ENCODE measurements at places on chromosomes 4 and X.

DNA sequence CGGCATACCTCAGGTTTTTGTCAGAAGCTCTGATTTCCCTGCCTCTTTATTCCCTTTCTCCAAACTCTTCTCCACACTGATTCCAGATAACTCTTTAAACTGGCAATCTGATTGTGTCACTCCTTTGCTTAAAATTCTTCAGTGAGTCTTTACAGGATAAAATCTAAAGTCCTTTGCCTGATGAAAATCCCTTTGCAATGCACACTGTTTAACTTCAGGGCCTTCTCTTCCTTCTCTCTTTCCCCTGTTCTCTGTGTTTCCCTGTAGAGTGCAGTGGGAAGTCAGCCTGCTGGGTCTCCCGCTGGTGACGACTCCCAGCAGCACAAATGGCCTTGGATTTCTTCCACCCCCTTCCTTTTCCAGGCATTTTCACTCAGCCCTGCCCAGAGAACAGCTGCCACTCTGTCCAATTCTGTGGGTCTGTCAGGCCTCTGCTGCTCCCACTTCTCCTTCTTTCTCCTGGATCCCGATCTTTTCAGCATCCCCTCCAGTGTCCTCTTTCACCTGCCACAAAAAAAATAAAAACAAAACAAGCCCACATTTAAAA lies 189.9 kb upstream of the NWD2 start:
- DNase-seq, result no peak

GRCh38 chr4:7705062-7705461 lies 234.6 kb downstream of the AFAP1 start:
- DNase-seq, result peak; percentile 21

GRCh38 chr4:38161208-38162113 lies 201.3 kb downstream of the PTTG2 start:
- peak; percentile 76 for DNase-seq

- no peak for DNase-seq
These were observed 183.3 kb downstream of the SH3KBP1 start for GRCh38 chrX:19704132-19704531.

DNA sequence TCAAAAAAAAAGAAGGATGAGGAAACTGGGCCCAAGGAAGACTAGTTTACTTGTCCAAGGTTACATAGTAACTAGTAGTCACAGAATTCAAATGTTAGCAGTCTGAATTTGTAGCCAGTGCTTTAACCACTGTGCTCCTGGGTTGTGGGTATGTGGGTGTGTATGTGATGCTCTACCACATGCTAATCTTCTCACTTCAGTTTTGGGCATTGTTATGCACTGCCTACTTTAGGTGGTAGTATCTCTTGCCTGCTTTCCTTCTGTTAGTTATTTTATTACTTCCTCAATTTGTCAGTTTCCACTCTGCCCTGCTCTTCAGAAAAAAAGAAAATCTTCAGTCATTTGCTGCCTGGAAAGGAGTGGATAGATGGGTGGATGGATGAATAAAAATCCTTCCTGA lies 219.2 kb downstream of the RPA4 start:
- no peak for DNase-seq

DNA sequence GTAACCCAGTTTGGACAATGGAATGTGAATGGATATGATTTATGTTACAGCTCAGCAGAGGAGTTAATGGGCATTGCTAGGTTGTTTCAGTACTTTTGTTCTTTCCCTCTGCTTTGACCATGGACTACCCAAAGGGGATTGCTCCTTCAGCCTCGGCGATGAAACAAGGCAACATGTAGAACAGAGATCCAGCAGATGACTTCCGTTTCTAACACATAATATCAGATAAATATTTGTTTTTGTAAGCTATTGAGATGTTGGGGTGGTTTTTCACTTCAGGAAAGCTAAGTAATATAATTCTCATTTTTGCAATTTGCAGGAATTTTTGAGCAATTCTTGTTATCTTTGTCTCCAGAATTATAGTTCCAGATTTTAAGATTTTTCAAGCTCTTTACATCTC lies 934.6 kb upstream of the GRID2 start:
- DNase-seq, result no peak

DNA sequence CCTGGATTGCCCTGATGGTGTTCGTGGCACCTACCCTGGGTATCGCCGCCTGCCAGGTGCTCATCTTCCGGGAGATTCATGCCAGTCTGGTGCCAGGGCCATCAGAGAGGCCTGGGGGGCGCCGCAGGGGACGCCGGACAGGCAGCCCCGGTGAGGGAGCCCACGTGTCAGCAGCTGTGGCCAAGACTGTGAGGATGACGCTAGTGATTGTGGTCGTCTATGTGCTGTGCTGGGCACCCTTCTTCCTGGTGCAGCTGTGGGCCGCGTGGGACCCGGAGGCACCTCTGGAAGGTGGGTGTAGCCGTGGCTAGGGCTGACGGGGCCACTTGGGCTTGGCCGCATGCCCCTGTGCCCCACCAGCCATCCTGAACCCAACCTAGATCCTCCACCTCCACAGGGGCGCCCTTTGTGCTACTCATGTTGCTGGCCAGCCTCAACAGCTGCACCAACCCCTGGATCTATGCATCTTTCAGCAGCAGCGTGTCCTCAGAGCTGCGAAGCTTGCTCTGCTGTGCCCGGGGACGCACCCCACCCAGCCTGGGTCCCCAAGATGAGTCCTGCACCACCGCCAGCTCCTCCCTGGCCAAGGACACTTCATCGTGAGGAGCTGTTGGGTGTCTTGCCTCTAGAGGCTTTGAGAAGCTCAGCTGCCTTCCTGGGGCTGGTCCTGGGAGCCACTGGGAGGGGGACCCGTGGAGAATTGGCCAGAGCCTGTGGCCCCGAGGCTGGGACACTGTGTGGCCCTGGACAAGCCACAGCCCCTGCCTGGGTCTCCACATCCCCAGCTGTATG lies 1.8 kb downstream of the AVPR2 start:
- no peak for DNase-seq

GRCh38 chr4:134465417-134465816 lies 263.8 kb upstream of the PABPC4L start:
- no peak for DNase-seq

DNA sequence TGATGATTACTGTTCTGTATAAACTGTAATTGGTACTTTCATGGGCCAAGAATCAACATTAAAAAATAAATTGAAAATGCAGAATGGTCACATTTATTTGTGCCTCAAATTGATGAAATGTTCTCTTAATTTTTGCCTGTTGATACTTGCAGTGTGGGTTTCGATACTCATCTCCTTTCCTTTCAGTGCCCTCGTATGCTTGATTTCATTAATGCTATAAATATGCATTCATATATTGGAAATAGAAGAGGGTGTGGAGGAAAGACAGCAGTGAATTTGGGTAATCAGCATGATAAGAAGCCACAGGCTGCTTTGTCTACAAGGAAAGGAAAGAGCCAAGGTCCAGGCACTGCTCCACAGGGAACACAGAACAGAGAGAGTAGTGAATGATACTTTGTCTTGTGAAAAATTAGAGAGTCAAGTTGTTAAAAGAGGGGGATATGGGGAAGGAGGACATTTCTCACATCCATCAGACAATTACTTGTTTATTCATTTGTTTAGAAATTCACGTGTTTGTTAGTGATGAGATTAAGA lies 1.0 kb upstream of the DDX60 start:
- DNase-seq, result no peak

- DNase-seq, result no peak
These were observed 40.7 kb upstream of the DDX3X start for GRCh38 chrX:41293269-41293668.

DNA sequence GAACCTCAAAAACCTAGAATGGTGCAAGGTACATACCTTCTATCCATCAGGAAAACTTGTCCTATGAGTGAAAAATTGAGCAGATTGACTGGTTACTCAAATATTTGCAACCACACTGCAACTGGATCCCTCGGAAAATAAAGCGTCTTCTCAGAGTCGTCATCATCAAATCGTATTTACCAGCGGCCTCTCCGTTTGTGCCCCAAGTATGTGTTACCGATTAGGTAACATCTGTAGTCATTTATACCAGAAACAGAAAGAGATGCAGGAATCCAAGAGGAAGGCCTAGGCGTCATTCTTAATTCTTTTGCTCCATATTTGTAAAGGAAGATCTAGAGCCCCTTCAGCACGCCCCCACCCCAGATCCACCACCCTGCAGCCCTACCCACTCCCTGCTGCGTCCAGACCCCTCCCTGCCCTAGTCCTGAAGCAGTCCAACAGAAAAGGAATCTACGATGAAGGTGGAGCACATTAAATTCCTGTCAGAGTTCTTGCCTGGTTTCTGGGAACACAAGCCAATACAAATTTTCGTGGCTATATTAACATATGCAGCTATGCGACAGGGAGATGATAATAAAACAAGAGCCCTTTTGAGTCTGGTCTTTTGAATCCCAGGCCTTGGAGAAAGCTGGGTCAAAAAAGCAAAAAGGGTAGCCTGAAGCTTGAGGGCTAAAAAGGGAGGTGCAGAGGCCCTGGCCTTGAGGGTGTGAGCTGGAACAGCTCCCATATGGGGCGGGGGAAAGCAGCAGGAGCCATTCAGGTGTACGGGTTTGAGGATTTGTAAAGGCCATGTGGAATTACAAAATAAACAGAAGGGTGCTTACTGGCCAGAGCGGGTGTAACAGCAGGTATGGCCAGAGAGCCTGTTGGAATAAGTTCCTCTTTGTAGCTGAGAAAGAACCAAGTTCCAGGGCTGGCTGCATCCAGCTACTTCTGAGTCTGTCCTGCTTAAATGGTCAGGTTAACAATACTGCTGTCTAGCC lies 77.0 kb downstream of the ZNF827 start:
- no peak for DNase-seq

DNA sequence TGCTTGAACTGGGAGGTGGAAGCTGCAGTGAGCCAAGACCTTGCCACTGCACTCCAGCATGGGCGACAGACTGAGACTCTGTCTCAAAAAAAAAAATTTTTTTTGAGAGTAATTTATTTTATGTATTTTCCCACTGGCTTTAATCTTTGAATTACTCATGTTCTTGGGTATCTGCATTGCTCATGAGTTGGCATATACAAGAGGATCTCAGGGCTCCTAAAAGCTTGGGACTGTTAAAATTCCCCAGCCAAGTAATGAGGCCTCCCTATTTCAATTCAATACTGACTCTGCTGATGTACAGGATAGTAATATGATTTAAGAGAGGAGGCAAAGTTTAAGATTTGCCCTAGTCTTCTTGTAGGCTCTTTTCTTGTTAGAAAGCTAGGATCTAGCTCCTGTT lies 6.2 kb downstream of the IL21 start:
- DNase-seq, result no peak

GRCh38 chrX:119734897-119735339 lies 23.5 kb upstream of the SOWAHD start:
- DNase-seq, result no peak

- peak; percentile 30 for DNase-seq
These were observed 28.2 kb upstream of the CEP135 start for GRCh38 chr4:55920571-55920970.

DNA sequence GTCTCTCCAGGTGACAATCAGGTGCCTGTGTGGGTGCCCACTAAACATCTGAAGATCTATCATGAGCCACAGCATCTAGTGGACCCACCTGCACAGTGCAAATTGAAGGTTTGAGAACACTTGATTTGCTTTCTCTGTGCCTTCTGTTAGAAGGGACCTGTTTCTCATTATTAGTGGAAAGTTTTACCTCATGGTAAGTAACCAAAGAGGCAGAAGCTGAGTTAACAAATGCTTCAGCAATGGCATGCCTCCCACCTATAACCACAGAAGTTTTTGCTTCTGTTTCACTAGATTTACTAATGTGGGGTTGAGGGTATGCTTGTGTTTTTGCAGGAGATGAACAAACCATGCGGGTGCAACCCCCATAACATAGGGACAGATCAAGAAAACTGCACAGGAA lies 297.4 kb upstream of the DKK2 start:
- no peak for DNase-seq

DNA sequence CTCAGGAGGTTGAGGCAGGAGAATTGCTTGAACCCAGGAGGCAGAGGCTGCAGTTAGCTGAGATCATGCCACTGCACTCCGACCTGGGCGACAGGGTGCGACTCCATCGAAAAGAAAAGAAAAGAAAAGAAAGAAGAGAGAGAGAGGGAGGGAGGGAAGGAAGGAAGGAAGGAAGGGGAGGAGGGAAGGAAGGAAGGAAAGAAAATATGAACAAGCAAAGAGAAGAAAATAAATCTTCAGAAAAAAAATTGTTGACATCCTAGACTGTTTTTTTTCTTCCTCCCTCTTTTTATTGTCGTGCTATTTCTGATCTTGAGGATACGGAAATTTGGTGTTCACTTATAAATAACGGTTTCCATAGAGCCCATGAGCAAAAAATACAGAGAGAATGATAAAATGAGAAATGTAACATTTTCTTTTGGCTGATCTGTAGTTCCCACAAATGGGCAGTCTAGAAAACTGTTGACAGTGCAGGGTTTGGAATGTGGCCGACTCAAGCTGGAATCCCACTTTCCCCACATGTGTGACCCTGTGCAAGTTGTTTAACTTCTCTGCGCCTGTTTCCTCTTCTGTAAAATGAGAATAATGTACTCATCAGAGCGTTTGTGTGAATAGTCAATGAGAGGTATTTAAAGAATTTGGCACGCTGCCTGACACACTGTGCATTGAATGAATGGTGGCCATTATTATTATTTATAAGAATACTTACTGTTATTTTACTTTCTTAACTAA lies 19.4 kb downstream of the SORBS2 start:
- peak; percentile 72 for DNase-seq

All from fibroblast of mammary gland (primary cell).